A549 treated with DMSO at 1 μM for 4 hours (cell line): ENCODE measurements at places on chromosomes 2 and 18. TPM values are rescaled to one million over a fixed set of nuclear protein-coding genes. Genes with fewer than 3 reads are reported as not detected.

The EHBP1 gene
- total RNA-seq = 48.9 to 72.7 TPM (median 64.7 TPM) in 5 replicates

The GKN1 gene
- total RNA-seq = 0.57 to 0.74 TPM (median 0.71 TPM) in 5 replicates

The FHL2 gene
- total RNA-seq = 70.6 to 81.8 TPM (median 79.9 TPM) in 5 replicates

The CRYGD gene
- total RNA-seq = not detected in 5 replicates

The NEU4 gene
- 0.18 to 0.50 TPM (median 0.26 TPM) in 4 of 5 replicates, not detected in the other for total RNA-seq

The CAPN14 gene
- 0.03 to 0.07 TPM (median 0.05 TPM) in 4 of 5 replicates, not detected in the other for total RNA-seq

The RETSAT gene
- 46.7 to 49.9 TPM (median 47.5 TPM) in 5 replicates for total RNA-seq

The STPG4 gene
- total RNA-seq = not detected in 5 replicates

The FAM124B gene
- total RNA-seq = not detected in 5 replicates

The FEV gene
- total RNA-seq = not detected in 5 replicates

The TET3 gene
- total RNA-seq = 7.1 to 8.4 TPM (median 7.7 TPM) in 5 replicates

The ALKAL2 gene
- total RNA-seq = not detected in 5 replicates

The NYAP2 gene
- total RNA-seq = 0.02 to 0.03 TPM (median 0.02 TPM) in 3 of 5 replicates, not detected in the others

The KCNJ3 gene
- total RNA-seq = not detected in 5 replicates

The CTNNA2 gene
- 0.17 to 0.52 TPM (median 0.22 TPM) in 5 replicates for total RNA-seq

The AGXT gene
- not detected in 5 replicates for total RNA-seq

The GALNT3 gene
- total RNA-seq = not detected in 5 replicates

The WDR43 gene
- total RNA-seq = 84.5 to 107 TPM (median 96.4 TPM) in 5 replicates

The HRH4 gene
- total RNA-seq = not detected in 5 replicates

The ERFE gene
- total RNA-seq = 6.3 to 8.3 TPM (median 7.7 TPM) in 5 replicates

The DYNAP gene
- not detected in 5 replicates for total RNA-seq

The GALR1 gene
- total RNA-seq = not detected in 5 replicates

The ATP6V1B1 gene
- total RNA-seq = 1.6 to 3.8 TPM (median 1.8 TPM) in 5 replicates

The NRP2 gene
- total RNA-seq = 106 to 191 TPM (median 159 TPM) in 5 replicates

The VSNL1 gene
- total RNA-seq = not detected in 5 replicates

The HOXD3 gene
- 0.15 to 0.18 TPM (median 0.16 TPM) in 4 of 5 replicates, not detected in the other for total RNA-seq

The SCN9A gene
- 3.8 to 6.3 TPM (median 5.0 TPM) in 5 replicates for total RNA-seq

The CD302 gene
- 2.0 to 2.8 TPM (median 2.4 TPM) in 5 replicates for total RNA-seq

The EVX2 gene
- not detected in 5 replicates for total RNA-seq

The TGFA gene
- total RNA-seq = 7.4 to 9.5 TPM (median 8.6 TPM) in 5 replicates

The CERKL gene
- 0.30 to 0.40 TPM (median 0.34 TPM) in 5 replicates for total RNA-seq

The SP140 gene
- total RNA-seq = 0.16 to 0.24 TPM (median 0.19 TPM) in 4 of 5 replicates, not detected in the other

The TMEM178A gene
- total RNA-seq = 0.10 to 0.17 TPM (median 0.15 TPM) in 4 of 5 replicates, not detected in the other

The CNTNAP5 gene
- total RNA-seq = not detected in 5 replicates

The SLC20A1 gene
- 128 to 148 TPM (median 141 TPM) in 5 replicates for total RNA-seq

The CCDC150 gene
- total RNA-seq = 4.5 to 6.0 TPM (median 4.9 TPM) in 5 replicates

The ITPRIPL1 gene
- total RNA-seq = not detected in 5 replicates

The TMEM18 gene
- total RNA-seq = 32.7 to 50.6 TPM (median 45.9 TPM) in 5 replicates

The CDK5R2 gene
- 1.2 to 2.5 TPM (median 1.9 TPM) in 5 replicates for total RNA-seq

The DSEL gene
- total RNA-seq = 0.34 to 0.55 TPM (median 0.40 TPM) in 5 replicates

The ICOS gene
- total RNA-seq = not detected in 5 replicates

The RAD51AP2 gene
- total RNA-seq = not detected in 5 replicates

The LRRTM1 gene
- total RNA-seq = not detected in 5 replicates

The SFT2D3 gene
- 4.4 to 6.8 TPM (median 5.7 TPM) in 5 replicates for total RNA-seq

The KLHL14 gene
- not detected in 5 replicates for total RNA-seq

The SERPINB2 gene
- total RNA-seq = 0.05 to 0.08 TPM in 2 of 5 replicates, not detected in the others

The TMEM163 gene
- total RNA-seq = 0.08 to 0.15 TPM (median 0.12 TPM) in 4 of 5 replicates, not detected in the other

The CHST10 gene
- 15.8 to 18.2 TPM (median 17.2 TPM) in 5 replicates for total RNA-seq

The CCDC93 gene
- total RNA-seq = 13.2 to 17.8 TPM (median 14.7 TPM) in 5 replicates

The DLX2 gene
- 0.61 to 0.89 TPM (median 0.74 TPM) in 5 replicates for total RNA-seq

The TLX2 gene
- total RNA-seq = 0.14 to 0.43 TPM (median 0.25 TPM) in 5 replicates

The PPP1R1C gene
- 1.8 to 4.7 TPM (median 2.0 TPM) in 5 replicates for total RNA-seq

The SERPINB10 gene
- 0.22 TPM in 1 of 5 replicates, not detected in the others for total RNA-seq

The SLC8A1 gene
- 0.45 to 0.71 TPM (median 0.48 TPM) in 5 replicates for total RNA-seq
